ENCODE measurements at places on chromosomes 13 and 19. TPM values are rescaled to one million over a fixed set of nuclear protein-coding genes. Genes with fewer than 3 reads are reported as not detected.

ADGRE2 gene
- 0.42 TPM for total RNA-seq

TYROBP gene
- not detected for total RNA-seq

F2RL3 gene
- total RNA-seq = not detected

ZNF730 gene
- 0.73 TPM for total RNA-seq

WDR88 gene
- not detected for total RNA-seq

PDX1 gene
- total RNA-seq = not detected

CABP5 gene
- total RNA-seq = not detected

MEIS3 gene
- total RNA-seq = not detected

KLHL1 gene
- total RNA-seq = not detected

ZNF583 gene
- 3.9 TPM for total RNA-seq

CKM gene
- total RNA-seq = not detected

OVOL3 gene
- not detected for total RNA-seq

EDNRB gene
- total RNA-seq = not detected

PDCD5 gene
- 287 TPM for total RNA-seq

BICRA gene
- 9.3 TPM for total RNA-seq

TPTE2 gene
- total RNA-seq = not detected

LINGO3 gene
- 0.15 TPM for total RNA-seq

ZSCAN18 gene
- total RNA-seq = 25.6 TPM

LHB gene
- total RNA-seq = not detected

ANKLE1 gene
- total RNA-seq = 20.6 TPM

ARRDC5 gene
- 0.10 TPM for total RNA-seq

PEG3 gene
- total RNA-seq = not detected

ZNF491 gene
- 0.89 TPM for total RNA-seq

NCAN gene
- total RNA-seq = not detected

PINLYP gene
- 14.9 TPM for total RNA-seq

ZNF71 gene
- 6.7 TPM for total RNA-seq

SLC1A6 gene
- total RNA-seq = not detected

NDUFB7 gene
- 128 TPM for total RNA-seq

ZNF497 gene
- total RNA-seq = 1.7 TPM

SH2D3A gene
- total RNA-seq = 18.1 TPM

CATSPERD gene
- total RNA-seq = not detected

PEAK3 gene
- total RNA-seq = 0.06 TPM

ZNF878 gene
- 0.65 TPM for total RNA-seq

LMTK3 gene
- total RNA-seq = 3.0 TPM

IRS2 gene
- total RNA-seq = 1.0 TPM

AMER2 gene
- total RNA-seq = not detected

CGB8 gene
- not detected for total RNA-seq

GIPC3 gene
- total RNA-seq = 0.44 TPM

CRLF1 gene
- total RNA-seq = 0.61 TPM

INSR gene
- total RNA-seq = 0.99 TPM

B9D2 gene
- 5.6 TPM for total RNA-seq

WASF3 gene
- total RNA-seq = 0.08 TPM

HSH2D gene
- total RNA-seq = 11.8 TPM

CBY2 gene
- total RNA-seq = not detected

SLC46A3 gene
- total RNA-seq = 3.8 TPM

SBSN gene
- not detected for total RNA-seq

SLC7A10 gene
- total RNA-seq = not detected

METTL21C gene
- total RNA-seq = not detected

CEACAM4 gene
- not detected for total RNA-seq

BORA gene
- total RNA-seq = 12.1 TPM

IL4I1 gene
- 30.8 TPM for total RNA-seq

PKN1 gene
- 171 TPM for total RNA-seq

ZNF223 gene
- total RNA-seq = 1.3 TPM

BCL3 gene
- total RNA-seq = 32.7 TPM

KBTBD7 gene
- 2.9 TPM for total RNA-seq

LILRA5 gene
- total RNA-seq = not detected

CCDC194 gene
- 1.3 TPM for total RNA-seq

TNFSF9 gene
- 6.3 TPM for total RNA-seq
